Aorta (tissue), 5 donors: ENCODE measurements at places on chromosomes 12 and 14.

DNA sequence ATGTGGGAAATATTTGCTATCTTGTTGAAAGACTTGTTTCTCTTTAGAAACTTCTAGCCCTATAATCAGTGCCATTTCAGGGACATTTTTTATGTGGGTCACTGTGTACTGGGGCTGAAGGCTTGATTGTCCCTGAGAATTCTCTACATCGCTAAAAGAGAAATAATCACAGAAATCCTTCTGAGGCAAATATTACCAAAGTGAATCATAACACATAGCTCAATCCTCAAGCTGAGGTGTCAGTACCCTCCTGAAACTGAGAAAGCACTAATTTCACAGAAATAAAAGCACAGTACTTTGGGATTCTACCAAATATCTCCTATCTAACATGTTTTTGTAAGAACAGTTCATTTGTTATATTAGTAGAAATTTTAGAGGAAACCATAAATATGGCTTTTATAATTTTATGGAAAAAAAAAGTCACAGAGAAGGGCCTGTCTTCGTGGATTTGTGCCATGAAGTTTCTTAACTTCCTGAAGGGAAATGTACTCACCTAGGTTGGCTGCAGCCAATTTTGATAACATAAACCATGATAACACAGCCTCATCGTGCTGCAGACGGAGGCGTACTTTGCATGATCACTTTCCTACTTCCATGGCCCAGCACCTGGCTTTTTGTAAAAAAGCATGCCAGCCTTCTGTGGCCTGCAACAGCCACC, 163.7 kb upstream of the HIF1A start:
- DNase-seq = no peak

- DNase-seq = no peak
These were observed 17.0 kb downstream of the RNASE10 start for GRCh38 chr14:20522332-20522731.

DNA sequence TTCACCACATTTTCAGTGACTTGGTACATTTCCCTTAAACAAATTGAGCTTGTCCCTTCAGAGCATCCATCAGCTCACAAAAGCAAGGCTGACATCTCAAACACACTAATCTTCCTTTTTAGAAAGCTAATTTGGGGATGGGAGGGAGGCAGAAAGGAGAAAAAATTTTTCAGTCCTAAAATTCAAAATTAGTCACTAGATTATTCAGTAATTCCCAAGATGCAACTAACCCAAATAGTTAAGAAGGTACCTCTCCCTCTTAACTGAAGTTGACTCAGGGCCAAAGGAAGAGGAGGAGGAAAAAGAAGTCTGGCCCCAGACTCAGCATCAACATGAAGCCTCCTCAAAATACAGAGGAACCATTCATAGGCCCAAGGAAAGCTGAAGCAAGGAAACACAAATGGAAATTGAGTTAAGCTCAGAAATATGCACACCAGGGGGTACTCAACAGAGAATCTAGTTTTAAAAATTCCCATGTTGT, 21.7 kb downstream of the CBX5 start:
- DNase-seq = no peak

DNA sequence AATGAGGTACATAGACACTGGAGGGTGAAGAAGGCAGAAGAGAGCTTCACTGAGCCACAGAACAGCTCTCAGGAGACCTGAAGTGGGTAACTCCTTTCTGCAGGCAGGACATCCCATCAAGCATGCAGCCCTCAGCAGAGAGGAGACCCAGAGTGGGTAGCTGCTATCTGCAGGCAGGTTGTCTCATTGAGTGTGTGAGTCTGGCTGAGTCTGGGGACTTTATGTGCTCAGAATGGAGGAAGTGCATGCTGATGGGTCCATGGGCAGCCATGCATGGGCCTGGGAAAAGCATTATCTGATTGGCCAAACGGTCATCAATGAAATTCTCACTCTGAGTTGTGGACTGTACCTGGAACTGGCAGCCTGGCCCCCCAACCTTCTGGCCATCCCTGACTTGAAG, 14.7 kb upstream of the HIGD1C start:
- DNase-seq = no peak

- DNase-seq = no peak
These were observed 348.9 kb upstream of the FAR2 start for GRCh38 chr12:28800129-28800528.

DNA sequence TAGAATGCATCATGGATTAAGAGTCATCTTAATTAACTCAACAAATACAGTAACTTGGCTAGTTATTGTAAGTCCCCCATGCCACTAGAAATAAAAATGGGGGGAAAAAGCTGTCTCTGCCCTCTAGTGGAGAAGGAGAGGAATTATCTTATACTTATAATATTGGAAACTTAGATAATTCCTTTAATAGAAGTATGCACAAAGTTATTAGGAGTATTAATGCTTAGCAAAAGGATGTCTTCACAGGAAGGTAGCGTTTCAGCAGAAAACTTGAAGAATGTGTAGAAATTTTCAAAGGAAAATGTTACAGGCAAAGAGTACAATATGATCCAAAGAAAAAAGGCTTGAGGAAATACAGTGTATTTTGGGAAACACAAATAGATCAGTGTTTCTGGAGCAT, 19.8 kb downstream of the OR5AU1 start:
- DNase-seq = no peak

DNA sequence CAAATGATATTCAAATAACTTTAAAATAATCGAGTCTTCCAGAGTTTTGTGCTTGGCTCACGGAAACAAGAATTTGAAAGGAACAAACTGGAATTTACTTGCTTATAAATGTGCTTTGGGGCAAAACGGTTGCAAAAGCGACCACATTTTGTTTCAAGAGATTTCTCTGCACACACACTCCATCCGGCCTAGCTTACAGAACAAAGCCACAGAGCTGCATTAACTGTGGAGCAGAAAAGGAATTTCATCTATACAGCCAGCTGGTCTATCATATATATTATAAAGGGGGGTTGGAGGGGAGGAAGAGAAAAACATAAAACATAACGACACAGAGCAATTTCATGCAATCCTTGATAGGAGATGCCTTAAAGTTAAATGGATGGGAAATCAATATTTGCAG, 153.0 kb downstream of the MYRFL start:
- no peak for DNase-seq

GRCh38 chr12:92462049-92462448, 240.7 kb upstream of the PLEKHG7 start:
- no peak for DNase-seq

- no peak for DNase-seq
These were observed at the start of gene OASL for GRCh38 chr12:121038861-121039668. Gene OASL, minus strand, starts transcription at chr12:121039246. Its CDS starts 275 bp downstream, at chr12:121038971.

- DNase-seq = peak; percentile 59
These were observed 122.6 kb downstream of the ESRRB start for GRCh38 chr14:76498463-76498935.

GRCh38 chr14:30656190-30656632, 34.1 kb downstream of the SCFD1 start:
- DNase-seq = no peak

- DNase-seq = no peak
These were observed 86.8 kb downstream of the SPRING1 start for GRCh38 chr12:116651089-116651488.

DNA sequence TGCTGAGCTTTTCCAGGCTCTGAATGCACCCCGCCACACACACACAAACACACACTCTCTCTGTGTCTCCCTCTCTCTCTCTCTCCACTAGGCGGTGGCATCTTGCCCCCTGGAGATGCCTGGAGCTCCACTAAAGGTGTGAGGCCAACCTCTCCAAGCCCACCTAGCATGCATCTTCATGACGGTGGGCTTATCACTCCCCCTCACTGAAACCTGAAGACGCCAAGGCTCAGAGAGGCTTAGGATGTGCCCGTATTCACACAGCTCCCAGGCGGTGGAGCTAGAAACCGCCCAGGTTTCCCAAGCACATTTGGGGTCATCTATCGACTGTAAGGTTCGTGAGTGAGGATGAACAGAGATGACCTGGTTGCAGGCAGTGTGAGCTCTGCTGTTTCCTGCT, 42.6 kb upstream of the BCL11B start:
- DNase-seq = no peak

- no peak for DNase-seq
These were observed 5.4 kb upstream of the EML5 start for GRCh38 chr14:88798156-88798555.

GRCh38 chr14:99387880-99388279, 92.8 kb downstream of the SETD3 start:
- DNase-seq = no peak

DNA sequence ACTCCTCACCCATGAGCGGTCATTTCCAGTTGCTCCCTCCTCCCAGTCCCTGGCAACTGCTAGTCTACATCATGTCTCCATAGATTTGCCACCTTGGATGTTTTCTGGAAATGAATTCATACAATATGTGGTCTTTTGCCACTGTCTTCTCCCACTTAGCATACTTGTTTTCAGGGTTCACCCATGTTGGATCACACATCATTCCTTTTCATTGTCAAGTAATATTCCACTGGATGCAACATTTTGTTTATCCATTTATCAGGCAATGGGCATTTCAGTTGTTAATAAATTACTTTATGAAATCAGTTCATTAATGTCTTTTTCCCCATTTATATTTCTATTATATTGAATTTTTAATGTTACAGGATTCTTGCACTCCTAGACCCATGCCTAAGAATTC, 64.3 kb downstream of the EML1 start:
- DNase-seq = no peak

- peak; percentile 18 for DNase-seq
These were observed 78.2 kb downstream of the IRF2BPL start for GRCh38 chr14:76950055-76951020.
